A549 treated with DMSO at 1 μM for 4 hours (cell line): ENCODE measurements at places on chromosomes 13 and 19. TPM values are rescaled to one million over a fixed set of nuclear protein-coding genes. Genes with fewer than 3 reads are reported as not detected.

Gene ZSWIM4
- 6.9 to 11.1 TPM (median 10.6 TPM) in 5 replicates for total RNA-seq

Gene ZNF549
- total RNA-seq = 1.4 to 2.3 TPM (median 1.7 TPM) in 5 replicates

Gene EPSTI1
- not detected in 5 replicates for total RNA-seq

Gene ZNF44
- total RNA-seq = 0.57 to 0.80 TPM (median 0.72 TPM) in 5 replicates

Gene LILRB3
- total RNA-seq = 0.04 to 0.17 TPM (median 0.11 TPM) in 3 of 5 replicates, not detected in the others

Gene LIM2
- total RNA-seq = not detected in 5 replicates

Gene WDR62
- total RNA-seq = 23.0 to 30.7 TPM (median 27.6 TPM) in 5 replicates

Gene SLC46A3
- total RNA-seq = 1.8 to 2.3 TPM (median 1.9 TPM) in 5 replicates

Gene CDX2
- total RNA-seq = 0.94 to 1.2 TPM (median 1.1 TPM) in 5 replicates

Gene ZNF254
- 5.7 to 8.7 TPM (median 6.4 TPM) in 5 replicates for total RNA-seq

Gene DIAPH3
- total RNA-seq = 6.4 to 10.1 TPM (median 9.2 TPM) in 5 replicates

Gene PRTN3
- 0.24 to 0.36 TPM (median 0.28 TPM) in 5 replicates for total RNA-seq

Gene KIR3DL2
- not detected in 5 replicates for total RNA-seq

Gene ZNF66
- total RNA-seq = not detected in 5 replicates

Gene ZNF763
- total RNA-seq = not detected in 5 replicates

Gene ZNF135
- total RNA-seq = 0.04 TPM in 1 of 5 replicates, not detected in the others

Gene CASP14
- not detected in 5 replicates for total RNA-seq

Gene RFPL4AL1
- total RNA-seq = 0.12 to 0.34 TPM (median 0.12 TPM) in 3 of 5 replicates, not detected in the others

Gene ZNF256
- total RNA-seq = 1.1 to 1.4 TPM (median 1.2 TPM) in 5 replicates

Gene EEF1AKMT1
- 2.6 to 5.9 TPM (median 4.9 TPM) in 5 replicates for total RNA-seq

Gene FAM216B
- not detected in 5 replicates for total RNA-seq

Gene EIF3K
- total RNA-seq = 645 to 956 TPM (median 719 TPM) in 5 replicates

Gene SCAMP4
- 47.3 to 69.9 TPM (median 54.0 TPM) in 5 replicates for total RNA-seq

Gene SLC25A41
- total RNA-seq = 0.13 to 0.20 TPM (median 0.16 TPM) in 4 of 5 replicates, not detected in the other

Gene PNMA8B
- not detected in 5 replicates for total RNA-seq

Gene LACC1
- total RNA-seq = 2.6 to 3.8 TPM (median 3.1 TPM) in 5 replicates

Gene ZNF541
- not detected in 5 replicates for total RNA-seq

Gene NLRP11
- total RNA-seq = 0.02 TPM in 1 of 5 replicates, not detected in the others

Gene ZNF701
- total RNA-seq = 0.07 to 0.22 TPM (median 0.11 TPM) in 5 replicates

Gene GPR12
- total RNA-seq = not detected in 5 replicates

Gene RFX1
- 4.2 to 7.2 TPM (median 5.7 TPM) in 5 replicates for total RNA-seq

Gene NLRP8
- not detected in 5 replicates for total RNA-seq

Gene CEACAM1
- 1.2 to 2.3 TPM (median 1.7 TPM) in 5 replicates for total RNA-seq

Gene PLEKHA4
- total RNA-seq = 1.7 to 2.7 TPM (median 1.9 TPM) in 5 replicates

Gene FXYD3
- 0.13 to 0.17 TPM in 2 of 5 replicates, not detected in the others for total RNA-seq

Gene PRKD2
- 27.0 to 34.5 TPM (median 30.5 TPM) in 5 replicates for total RNA-seq

Gene CABP5
- total RNA-seq = not detected in 5 replicates

Gene IL11
- 80.6 to 115 TPM (median 100 TPM) in 5 replicates for total RNA-seq

Gene GRIN3B
- 1.1 to 2.9 TPM (median 2.4 TPM) in 5 replicates for total RNA-seq

Gene C1QTNF9
- not detected in 5 replicates for total RNA-seq

Gene APOC4
- total RNA-seq = not detected in 5 replicates

Gene ATP5F1D
- total RNA-seq = 82.4 to 163 TPM (median 149 TPM) in 5 replicates

Gene ODAD3
- total RNA-seq = 0.80 to 1.7 TPM (median 1.1 TPM) in 5 replicates

Gene SMAD9
- 0.04 to 0.20 TPM (median 0.07 TPM) in 5 replicates for total RNA-seq

Gene TSHZ3
- 3.5 to 4.2 TPM (median 3.8 TPM) in 5 replicates for total RNA-seq

Gene ADAMTS10
- 13.7 to 19.0 TPM (median 17.6 TPM) in 5 replicates for total RNA-seq

Gene SIGLECL1
- not detected in 5 replicates for total RNA-seq

Gene IGFL2
- total RNA-seq = 0.31 to 0.65 TPM (median 0.55 TPM) in 5 replicates

Gene VN1R4
- not detected in 5 replicates for total RNA-seq

Gene ZNF836
- total RNA-seq = 0.55 to 1.1 TPM (median 0.73 TPM) in 5 replicates

Gene ANGPTL8
- total RNA-seq = not detected in 5 replicates

Gene PSG11
- total RNA-seq = not detected in 5 replicates

Gene IGSF23
- 0.26 to 0.57 TPM (median 0.40 TPM) in 5 replicates for total RNA-seq

Gene PEAK3
- not detected in 5 replicates for total RNA-seq

Gene ATP4B
- not detected in 5 replicates for total RNA-seq

Gene MKNK2
- total RNA-seq = 30.2 to 55.5 TPM (median 51.8 TPM) in 5 replicates

Gene LSR
- 8.0 to 10.9 TPM (median 8.8 TPM) in 5 replicates for total RNA-seq

Gene C19orf81
- 2.1 to 10.3 TPM (median 9.1 TPM) in 5 replicates for total RNA-seq

Gene PTPRS
- total RNA-seq = 21.5 to 37.9 TPM (median 28.5 TPM) in 5 replicates

Gene TSSK6
- total RNA-seq = 0.83 to 2.1 TPM (median 1.6 TPM) in 5 replicates
